ENCODE measurements at places on chromosomes 2 and 18.

DNA sequence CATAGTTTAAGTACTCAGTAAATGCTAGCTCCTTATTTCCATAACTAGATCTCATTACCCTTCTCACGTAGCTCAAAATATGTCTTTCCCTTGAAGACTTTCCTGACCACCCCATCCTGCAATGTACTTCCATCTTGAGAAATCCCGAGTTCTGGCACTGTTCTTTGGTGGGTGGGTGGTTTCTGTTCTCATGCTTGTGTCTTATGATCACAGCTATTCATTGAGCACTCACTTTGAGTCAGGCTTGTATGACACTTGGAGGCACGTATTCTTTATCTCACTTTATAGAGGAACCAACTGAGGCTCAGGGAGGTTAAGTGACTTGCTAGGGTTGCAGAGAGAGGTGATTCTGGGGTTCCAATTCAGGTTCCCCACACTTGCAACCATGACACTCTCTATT is 9.0 kb upstream of the CLIP4 start:
- no peak for DNase-seq

- DNase-seq: no peak
These were observed 19.3 kb downstream of the ALPK2 start for GRCh38 chr18:58609536-58609993.

DNA sequence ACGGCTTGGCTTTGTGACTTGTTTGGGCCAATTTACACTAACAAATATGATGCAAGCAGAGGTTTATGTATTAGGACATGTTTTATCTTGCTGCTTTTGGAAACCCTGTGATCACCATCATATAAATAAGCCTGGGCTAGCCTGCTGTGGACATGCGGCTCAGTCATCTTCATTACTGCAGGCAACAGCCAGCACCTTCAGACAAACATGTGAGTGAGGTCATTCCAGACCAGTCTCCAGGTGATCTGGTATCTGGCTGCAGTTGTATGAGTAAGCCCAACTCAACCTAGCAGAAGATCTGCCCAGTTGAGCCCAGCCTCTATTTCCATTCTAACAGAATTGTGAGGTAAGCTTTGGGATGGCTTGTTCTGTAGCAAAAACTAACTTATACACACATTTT is 254.6 kb upstream of the ATP5MC3 start:
- DNase-seq: no peak

GRCh38 chr2:42554392-42554791 is 14.0 kb upstream of the MTA3 start:
- DNase-seq: no peak

GRCh38 chr2:232981767-232982360 is 31.2 kb downstream of the NGEF start:
- no peak for DNase-seq

Data from neural crest cell (in vitro differentiated cells).